Sigmoid colon (tissue), 7 donors: ENCODE measurements at places on chromosomes 6 and 20. TPM values are rescaled to one million over a fixed set of nuclear protein-coding genes. Genes with fewer than 3 reads are reported as not detected.

The AP5S1 gene
- 7.7 TPM for total RNA-seq

The DOK5 gene
- total RNA-seq: 5.0 TPM

The PCK1 gene
- 0.55 TPM for total RNA-seq

The ADGRF5 gene
- 10.0 TPM for total RNA-seq

The TSBP1 gene
- not detected for total RNA-seq

The ZBP1 gene
- not detected for total RNA-seq

The C6orf141 gene
- 6.9 TPM for total RNA-seq

The PACRG gene
- 0.95 TPM for total RNA-seq

DNA sequence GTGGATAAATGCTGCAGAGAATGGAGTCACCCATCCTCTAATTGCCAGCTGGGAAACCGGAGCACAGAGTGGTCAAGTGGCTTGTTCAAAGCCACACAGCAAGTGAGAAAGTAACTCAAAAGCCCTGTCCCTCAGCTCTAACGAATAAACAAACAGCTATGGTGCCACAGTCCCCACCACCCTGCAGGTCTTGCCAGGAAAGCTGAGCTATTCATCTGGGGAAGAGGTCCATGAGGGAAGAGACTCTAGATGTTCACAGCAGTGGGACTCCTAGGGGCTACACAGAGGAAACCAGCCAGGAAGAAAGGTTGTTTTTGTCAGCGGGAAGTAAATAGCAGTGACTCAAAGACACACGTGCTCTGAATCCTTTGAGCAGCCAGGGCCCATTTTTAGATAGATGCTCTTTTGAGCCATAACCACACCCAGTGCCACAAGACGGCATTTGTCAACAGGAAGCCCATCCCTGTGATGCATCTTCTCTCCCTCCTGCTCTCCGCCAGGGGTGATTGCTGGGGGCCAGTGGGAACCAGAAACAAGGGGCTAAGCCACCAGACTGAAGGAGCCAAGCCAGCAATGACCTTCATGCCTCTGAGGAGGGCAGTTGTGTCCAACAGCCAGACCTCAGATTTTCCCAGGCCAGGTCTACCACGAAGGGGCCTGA, 32.4 kb upstream of the TCP11 start:
- H3K4me3 ChIP-seq: no peak overlapping the region
- H3K27ac ChIP-seq: no peak overlapping the region
- H3K27me3 ChIP-seq: no peaks in the 10 kb centered on the region

DNA sequence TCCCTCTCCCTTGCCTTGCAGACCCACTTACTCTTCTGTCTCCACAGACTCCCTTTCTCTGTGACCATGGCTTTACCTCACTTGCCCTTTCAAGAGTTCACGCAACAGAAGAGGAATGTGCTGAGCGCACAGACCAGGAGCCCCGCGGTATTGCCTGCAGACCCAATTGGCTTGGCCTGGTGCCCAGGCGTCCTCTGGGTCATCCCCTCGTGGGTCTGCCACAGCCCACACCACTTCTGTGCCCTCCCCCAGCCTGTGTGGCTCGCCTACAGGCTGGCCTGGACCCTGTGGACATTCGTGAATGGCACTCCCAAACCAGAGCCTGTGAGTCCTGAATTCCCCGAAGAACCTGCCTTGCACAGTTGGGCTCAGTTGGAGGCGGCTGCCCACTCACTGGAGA, 15.3 kb upstream of the NINL start:
- no peaks in the 10 kb centered on the region for H3K36me3 ChIP-seq
- DNase-seq: no peak
- H3K4me3 ChIP-seq: no peak overlapping the region
- no peak overlapping the region for H3K27ac ChIP-seq
- H3K4me1 ChIP-seq: no peaks in the 10 kb centered on the region
- H3K27me3 ChIP-seq: no peaks in the 10 kb centered on the region

DNA sequence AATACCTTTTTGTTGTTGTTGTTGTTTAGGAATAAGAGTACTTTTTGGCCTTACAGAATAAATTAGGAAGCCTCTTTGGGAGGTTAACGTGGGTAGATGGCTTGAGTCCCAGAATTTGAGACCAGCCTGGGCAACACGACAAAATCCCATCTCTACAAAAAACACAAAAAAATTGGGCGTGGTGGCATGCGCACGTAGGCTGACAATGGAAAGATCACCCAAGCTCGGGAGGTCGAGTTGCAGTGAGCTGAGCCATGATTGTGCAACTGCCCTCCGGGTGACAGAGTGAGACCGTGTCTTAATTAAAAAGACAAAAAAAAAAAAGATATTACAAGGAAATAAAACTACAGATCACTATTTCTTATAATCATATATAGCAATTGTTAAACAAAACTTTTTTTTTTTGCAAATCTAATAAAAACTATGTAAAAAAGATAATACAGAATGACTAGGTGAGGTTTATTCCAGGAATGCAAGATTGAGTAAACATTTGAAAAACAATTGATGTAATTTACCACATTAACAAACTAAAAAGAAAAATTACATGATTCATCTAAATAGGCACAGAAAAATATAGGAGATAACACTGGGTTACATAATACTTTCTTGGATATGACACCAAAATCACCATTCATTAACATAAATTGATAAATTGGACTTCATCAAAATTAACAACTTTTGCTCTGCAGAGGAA, 43.6 kb upstream of the ASCC3 start:
- no peak overlapping the region for H3K27ac ChIP-seq
- no peak for DNase-seq
- no peaks in the 10 kb centered on the region for H3K4me1 ChIP-seq
- H3K36me3 ChIP-seq: no peaks in the 10 kb centered on the region
- no peaks in the 10 kb centered on the region for H3K27me3 ChIP-seq
- H3K4me3 ChIP-seq: no peak overlapping the region

GRCh38 chr6:124995645-124996325, 33.5 kb downstream of the RNF217 start:
- H3K4me3 ChIP-seq: no peak overlapping the region
- DNase-seq: no peak
- no peaks in the 10 kb centered on the region for H3K27me3 ChIP-seq
- H3K4me1 ChIP-seq: peaks cover 29% of the 10 kb centered on the region
- peak overlapping the region; percentile 5 for H3K27ac ChIP-seq

- H3K4me3 ChIP-seq: no peak overlapping the region
- no peaks in the 10 kb centered on the region for H3K27me3 ChIP-seq
- no peak for DNase-seq
- H3K4me1 ChIP-seq: peaks cover 12% of the 10 kb centered on the region
Measured at GRCh38 chr6:105489216-105489530, 86.3 kb upstream of the PREP start.

DNA sequence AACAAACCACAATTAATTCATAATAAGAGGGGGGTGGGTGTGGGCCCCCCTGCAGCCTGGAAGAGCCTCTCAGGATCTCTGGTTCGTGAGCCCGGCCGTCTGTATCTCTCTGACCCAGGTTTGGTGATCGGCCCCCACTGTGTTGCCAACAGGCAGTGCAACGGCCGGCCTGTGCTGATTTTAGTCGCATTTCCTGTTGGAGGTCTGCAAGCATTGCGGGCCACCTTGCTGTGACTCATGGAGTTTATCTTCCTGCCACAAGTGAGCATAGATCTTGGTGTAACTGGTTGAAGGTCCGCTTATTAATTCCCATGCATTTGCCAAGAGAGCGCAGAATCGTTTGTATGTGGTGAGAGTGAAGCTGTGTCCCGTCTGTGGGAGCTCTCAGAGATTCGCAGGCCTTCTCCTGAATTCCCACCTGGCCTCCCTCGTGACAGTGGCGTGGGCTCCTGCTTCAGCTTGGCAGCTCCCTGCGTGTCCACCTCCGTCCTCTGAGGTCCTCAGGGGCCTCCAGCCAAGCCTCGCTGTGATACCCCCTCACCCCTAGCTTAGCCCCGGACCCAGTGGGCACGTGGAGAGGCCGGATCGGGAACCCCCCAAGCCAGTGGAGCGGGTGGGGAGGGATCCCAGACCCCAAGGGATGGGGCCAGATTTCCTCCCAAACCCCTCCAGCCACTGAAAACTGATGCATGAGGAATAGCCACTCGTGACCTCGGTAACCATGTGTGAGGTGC, 269.8 kb downstream of the CDH4 start:
- H3K4me1 ChIP-seq: no peaks in the 10 kb centered on the region
- no peak overlapping the region for H3K27ac ChIP-seq
- H3K27me3 ChIP-seq: no peaks in the 10 kb centered on the region
- DNase-seq: no peak
- no peak overlapping the region for H3K4me3 ChIP-seq
- no peaks in the 10 kb centered on the region for H3K36me3 ChIP-seq

DNA sequence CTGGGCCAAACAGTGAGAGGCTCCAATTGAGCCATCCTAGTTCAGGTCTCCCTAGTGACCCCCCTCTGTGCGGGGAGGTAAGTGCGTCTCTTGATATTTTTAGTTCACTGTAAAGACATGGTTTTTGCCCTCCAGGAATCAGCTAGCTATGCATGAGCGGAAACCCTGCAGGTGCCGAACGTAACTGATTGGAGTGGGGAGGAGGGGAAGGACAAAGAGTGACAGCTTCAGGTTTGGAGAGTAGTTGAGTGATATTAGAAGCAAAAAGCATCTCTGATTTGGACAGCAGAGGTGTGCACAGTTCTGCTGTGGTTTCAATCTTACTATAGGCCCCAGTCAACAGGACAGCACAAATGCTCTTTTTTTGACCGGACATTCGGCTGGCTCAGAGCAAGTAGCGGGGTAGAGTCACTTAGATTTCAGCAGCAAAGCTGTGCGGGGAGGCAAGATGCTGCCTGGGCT, 31.8 kb downstream of the TBC1D7 start:
- no peaks in the 10 kb centered on the region for H3K4me1 ChIP-seq
- no peaks in the 10 kb centered on the region for H3K27me3 ChIP-seq
- no peak for DNase-seq
- peaks cover 9% of the 10 kb centered on the region for H3K36me3 ChIP-seq

DNA sequence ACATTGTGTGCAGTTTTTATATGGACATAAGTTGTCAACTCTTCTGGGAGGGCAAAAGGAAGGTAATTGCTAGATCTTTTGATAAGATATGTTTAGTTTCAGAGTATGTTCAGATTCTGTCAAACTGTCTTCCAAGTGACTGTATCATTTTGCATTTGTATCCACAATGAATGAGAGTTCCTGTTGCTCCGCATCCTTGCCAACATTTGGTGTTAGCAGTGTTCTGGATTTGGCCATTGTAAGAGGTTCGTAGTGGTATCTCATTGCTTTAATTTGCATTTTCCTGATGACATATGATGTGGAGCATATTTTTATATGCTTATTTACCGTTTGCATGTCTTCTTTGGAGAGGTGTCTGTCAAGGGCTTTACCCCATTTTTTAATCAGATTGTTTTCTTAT, 150.2 kb downstream of the CDKAL1 start:
- DNase-seq: no peak
- no peak overlapping the region for H3K27ac ChIP-seq
- peaks cover 9% of the 10 kb centered on the region for H3K4me1 ChIP-seq
- H3K4me3 ChIP-seq: no peak overlapping the region
- no peaks in the 10 kb centered on the region for H3K36me3 ChIP-seq

DNA sequence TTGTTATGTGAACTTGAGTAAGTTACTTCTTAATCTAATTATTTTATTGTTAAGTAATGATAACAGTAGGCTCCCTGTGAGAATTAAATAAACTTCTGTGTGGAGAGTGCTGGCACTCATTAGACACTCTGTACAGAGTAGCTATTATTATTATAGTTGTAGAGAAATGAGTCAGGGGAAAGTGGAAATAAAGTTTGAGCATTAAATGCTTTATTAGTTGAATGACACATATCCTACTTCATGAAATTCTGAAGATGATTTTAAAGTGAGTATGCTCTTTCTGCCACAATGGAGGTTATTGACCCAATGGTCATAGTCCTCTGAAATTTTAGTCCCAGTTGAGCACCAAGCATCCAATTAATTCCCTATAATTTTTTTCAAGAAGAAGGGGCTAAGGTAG, 5.9 kb downstream of the ECI2 start:
- H3K4me3 ChIP-seq: no peak overlapping the region
- H3K4me1 ChIP-seq: peaks cover 13% of the 10 kb centered on the region
- peaks cover 45% of the 10 kb centered on the region for H3K36me3 ChIP-seq
- DNase-seq: no peak

GRCh38 chr6:144395826-144396225, 110.7 kb downstream of the UTRN start:
- no peaks in the 10 kb centered on the region for H3K4me1 ChIP-seq
- no peaks in the 10 kb centered on the region for H3K27me3 ChIP-seq

GRCh38 chr20:40293740-40294139, 395.3 kb downstream of the MAFB start:
- H3K4me1 ChIP-seq: peaks cover 5% of the 10 kb centered on the region
- no peak overlapping the region for H3K27ac ChIP-seq
- no peaks in the 10 kb centered on the region for H3K36me3 ChIP-seq
- no peak overlapping the region for H3K4me3 ChIP-seq

- peaks cover 18% of the 10 kb centered on the region for H3K4me1 ChIP-seq
- H3K27me3 ChIP-seq: no peaks in the 10 kb centered on the region
- H3K36me3 ChIP-seq: no peaks in the 10 kb centered on the region
- no peak overlapping the region for H3K27ac ChIP-seq
Measured at GRCh38 chr6:37021356-37022129, 16.1 kb downstream of the FGD2 start.

GRCh38 chr6:84685983-84686584, 78.3 kb downstream of the TBX18 start:
- H3K4me3 ChIP-seq: no peak overlapping the region
- H3K27ac ChIP-seq: no peak overlapping the region
- peaks cover 10% of the 10 kb centered on the region for H3K4me1 ChIP-seq
- no peaks in the 10 kb centered on the region for H3K36me3 ChIP-seq
- H3K27me3 ChIP-seq: no peaks in the 10 kb centered on the region

GRCh38 chr6:5697508-5697907, 309.2 kb downstream of the NRN1 start:
- H3K4me3 ChIP-seq: no peak overlapping the region
- DNase-seq: no peak
- no peaks in the 10 kb centered on the region for H3K4me1 ChIP-seq
- H3K36me3 ChIP-seq: no peaks in the 10 kb centered on the region

DNA sequence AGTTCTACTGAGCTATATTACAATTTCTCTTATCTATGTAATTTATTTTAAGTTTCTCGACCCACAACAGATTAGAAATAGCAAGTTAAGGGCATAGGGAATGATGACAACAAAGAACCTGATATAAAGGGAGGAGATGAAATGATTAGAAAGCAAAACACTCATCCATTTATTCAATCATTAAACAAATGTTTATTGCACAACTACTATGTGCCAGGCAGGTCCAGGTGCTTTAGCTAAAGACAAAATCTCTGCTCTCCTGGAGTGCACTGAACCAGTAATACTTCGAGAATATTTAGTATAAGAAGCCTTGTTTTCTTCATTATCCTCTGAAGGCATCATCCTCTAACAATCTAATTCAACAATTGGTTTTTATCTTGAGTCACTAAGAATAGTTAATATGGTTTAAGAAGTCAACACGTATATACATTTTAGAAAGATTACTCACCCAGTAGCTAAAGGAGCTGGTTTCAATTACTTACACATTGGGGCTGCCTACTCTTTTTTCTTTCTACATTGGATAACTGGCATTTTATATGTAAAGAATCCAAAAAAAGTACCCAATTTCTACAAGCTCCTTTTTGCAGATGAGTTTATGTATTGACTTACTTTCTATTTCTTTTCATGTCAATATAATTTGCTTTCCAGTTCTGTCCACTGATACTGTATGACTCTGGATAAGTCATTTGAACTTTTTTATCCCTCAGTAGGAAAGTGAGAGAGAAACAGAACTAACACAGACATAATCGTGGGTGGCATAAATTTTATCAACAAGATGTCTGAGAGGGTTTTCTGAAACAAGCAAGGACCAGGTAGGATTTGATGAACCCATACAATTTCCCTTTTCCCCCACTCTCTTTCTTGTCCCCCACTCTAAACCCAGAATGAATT, 312.6 kb downstream of the CLIC5 start:
- no peak overlapping the region for H3K27ac ChIP-seq
- no peak overlapping the region for H3K4me3 ChIP-seq
- peaks cover 8% of the 10 kb centered on the region for H3K4me1 ChIP-seq
